ENCODE measurements at places on chromosomes 5 and 9.
A peak's percentile ranks its signal among the peaks of the same experiment; 100 is the strongest.

GRCh38 chr5:88183255-88183654, 85.4 kb downstream of the TMEM161B start:
- DNase-seq, result no peak

DNA sequence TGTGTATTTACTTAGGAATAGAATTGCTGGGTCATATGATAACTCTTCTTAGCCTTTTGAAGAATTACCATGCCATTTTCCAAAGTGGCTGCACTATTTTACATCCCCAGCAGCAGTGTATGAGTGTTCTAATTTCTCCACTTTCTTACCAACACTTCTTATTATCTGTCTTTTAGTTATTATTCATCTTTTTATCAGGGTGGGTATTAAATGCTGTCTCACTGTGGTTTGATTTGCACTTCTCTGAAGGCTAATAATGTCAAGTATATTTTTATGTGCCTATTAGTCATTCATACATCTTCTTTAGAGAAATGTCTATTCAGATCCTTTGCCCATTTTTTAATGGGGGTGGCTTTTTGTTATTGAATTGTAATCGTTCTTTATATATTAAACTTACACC, 36.8 kb downstream of the SLC1A3 start:
- no peak for DNase-seq

DNA sequence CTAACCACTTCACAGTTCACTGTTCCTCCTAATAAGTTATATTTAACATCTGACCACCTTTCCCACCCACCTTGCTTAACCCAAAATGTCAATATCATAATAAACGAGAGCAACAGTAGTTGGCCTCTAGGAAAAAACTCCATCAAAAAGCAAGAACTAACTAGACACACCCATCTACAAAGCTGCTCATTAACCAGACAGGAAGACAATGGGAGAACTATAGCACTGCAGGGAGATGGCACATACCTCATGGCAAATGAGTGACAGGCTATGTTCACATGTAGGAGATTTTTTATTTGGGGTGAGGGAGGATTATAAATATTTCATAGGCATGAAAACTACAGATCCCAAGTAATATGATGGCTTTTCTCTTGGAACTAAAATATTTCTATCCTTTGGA, 23.6 kb upstream of the CDK5RAP2 start:
- no peak for DNase-seq

- no peak for DNase-seq
Measured at GRCh38 chr5:15798006-15798405, 298.0 kb downstream of the FBXL7 start.

GRCh38 chr9:5326893-5327548, 12.7 kb downstream of the RLN1 start:
- DNase-seq, result no peak

DNA sequence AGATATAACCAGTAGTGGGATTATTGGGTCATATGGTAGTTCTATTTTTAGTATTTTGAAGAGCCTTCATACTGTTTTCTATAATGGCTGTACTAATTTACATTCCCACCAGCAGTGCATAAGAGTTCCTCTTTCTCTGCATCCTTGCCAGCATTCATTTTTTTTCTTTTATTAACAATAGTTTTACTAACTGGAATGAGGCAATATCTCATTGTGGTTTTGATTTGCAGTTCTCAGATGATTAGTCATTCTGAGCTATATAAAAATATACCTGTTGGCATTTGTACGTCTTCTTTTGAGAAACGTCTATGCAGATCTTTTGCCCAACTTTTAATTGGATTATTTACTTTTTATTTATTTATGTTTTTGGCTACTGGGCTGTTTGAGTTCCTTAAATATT, 1579.3 kb upstream of the CDH6 start:
- DNase-seq, result no peak

GRCh38 chr9:81874931-81875330, 53.3 kb upstream of the SPATA31D4 start:
- peak; percentile 75 for DNase-seq

- no peak for DNase-seq
Measured at GRCh38 chr5:172424111-172424490, 30.2 kb downstream of the SH3PXD2B start.

DNA sequence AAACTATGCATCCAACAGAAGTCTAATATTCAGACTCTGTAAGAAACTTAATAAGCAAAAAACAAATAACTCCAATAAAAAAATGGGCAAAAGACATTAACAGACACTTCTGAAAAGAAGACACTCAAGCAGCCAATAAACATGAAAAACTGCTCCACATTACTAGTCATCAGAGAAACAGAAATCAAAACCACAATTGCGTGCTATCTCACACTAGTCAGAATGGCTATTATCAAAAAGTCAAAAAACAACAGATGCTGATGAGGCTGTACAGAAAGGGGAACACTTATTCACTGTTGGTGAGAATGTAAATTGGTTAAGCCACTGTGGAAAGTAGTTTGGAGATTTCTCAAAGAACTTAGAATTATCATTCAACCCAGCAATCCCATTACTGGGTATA, 101.2 kb upstream of the TRIM32 start:
- DNase-seq, result no peak

DNA sequence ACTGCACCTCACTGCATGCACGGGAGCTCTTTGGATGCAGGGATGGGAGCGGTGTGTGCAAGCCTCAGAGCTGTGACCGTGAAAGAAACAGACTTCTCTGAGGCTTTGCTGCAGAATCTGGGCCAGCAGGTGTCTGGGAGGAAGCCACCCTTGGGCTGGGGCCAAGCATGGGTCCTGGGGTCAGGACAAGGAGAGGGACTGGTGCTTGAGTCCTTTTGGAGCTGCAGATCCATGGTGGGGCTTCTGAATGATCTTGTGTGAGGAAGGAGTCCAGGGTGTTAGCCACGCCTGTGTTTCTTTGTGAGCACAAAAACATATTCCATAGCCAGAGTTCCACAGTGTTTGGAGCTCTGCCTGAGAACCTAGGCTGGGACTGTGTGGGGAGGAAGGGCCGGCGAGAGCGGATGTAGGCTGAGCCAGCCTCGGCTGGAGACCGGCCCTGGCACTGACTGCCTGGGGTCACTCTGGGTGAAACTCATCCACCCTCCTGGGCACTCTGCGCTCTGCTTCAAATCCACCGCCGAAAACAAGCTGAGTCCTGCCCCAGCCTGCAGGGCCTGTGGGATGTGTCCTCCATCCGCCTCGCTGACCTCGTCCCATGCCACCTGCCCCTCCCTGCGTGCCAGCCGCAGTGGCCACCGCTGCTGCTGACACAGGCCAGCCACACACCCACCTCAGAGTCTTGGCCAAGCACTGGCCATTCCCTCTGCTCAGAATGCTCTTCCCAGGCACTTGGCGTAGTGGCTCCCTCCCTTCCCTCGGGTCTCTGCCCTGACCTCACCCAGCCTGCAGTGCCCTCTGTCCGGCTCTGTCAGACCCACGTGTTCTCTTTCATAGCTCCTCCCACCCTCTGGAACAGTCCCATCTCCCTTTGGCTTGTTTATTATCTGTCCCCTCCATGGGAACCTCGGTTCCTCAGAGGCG, 26.7 kb downstream of the ERGIC1 start:
- DNase-seq, result no peak

DNA sequence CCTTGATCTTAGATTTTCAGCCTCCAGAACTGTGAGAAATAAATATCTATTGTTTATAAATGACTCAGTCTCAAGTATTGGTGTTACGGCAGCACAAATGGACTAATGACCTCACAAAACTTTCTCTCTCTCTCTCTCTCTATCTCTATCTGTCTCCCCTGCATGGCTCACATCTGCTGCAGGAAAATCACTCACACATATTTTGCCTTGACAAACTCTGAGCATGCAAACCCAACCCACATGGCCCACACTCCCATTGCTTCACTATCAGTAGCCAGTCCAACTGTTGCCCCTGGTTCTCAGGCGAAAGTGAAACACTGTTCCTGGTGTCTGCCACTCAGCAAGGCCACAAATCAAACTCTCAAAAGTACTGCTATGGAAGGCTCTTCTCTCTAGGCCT, 66.4 kb upstream of the PIK3R1 start:
- DNase-seq, result peak; percentile 47

- no peak for DNase-seq
Measured at GRCh38 chr9:114112325-114112724, 13.2 kb upstream of the KIF12 start.

- DNase-seq, result no peak
Measured at GRCh38 chr9:130938652-130939404, at the start of gene FIBCD1. FIBCD1 (minus strand) TSS chr9:130939247; CDS start chr9:130938607, 640 bp downstream.

DNA sequence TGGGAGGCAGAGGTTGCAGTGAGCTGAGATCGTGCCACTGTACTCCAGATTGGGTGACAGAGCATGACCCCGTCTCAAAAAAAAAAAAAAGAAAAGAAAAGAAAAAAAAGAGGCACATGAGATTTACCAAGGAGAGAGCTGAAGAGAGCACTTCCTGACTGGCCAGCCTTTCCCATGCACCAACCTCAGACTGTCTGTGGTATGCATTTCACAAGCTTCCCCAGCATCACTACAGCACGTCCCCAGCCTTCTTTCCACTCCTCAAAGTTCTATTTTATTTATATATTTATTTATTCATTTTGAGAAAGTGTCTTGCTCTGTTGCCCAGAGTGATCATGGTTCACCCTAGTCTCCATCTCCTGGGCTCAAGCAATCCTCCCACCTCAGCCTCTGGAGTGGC, 13.6 kb upstream of the FUBP3 start:
- no peak for DNase-seq

GRCh38 chr5:38598994-38599617, 42.7 kb upstream of the LIFR start:
- DNase-seq, result peak; percentile 55

GRCh38 chr9:135985889-135986288, 24.7 kb upstream of the UBAC1 start:
- no peak for DNase-seq

- no peak for DNase-seq
Measured at GRCh38 chr9:5482194-5482593, 28.1 kb upstream of the PDCD1LG2 start.

DNA sequence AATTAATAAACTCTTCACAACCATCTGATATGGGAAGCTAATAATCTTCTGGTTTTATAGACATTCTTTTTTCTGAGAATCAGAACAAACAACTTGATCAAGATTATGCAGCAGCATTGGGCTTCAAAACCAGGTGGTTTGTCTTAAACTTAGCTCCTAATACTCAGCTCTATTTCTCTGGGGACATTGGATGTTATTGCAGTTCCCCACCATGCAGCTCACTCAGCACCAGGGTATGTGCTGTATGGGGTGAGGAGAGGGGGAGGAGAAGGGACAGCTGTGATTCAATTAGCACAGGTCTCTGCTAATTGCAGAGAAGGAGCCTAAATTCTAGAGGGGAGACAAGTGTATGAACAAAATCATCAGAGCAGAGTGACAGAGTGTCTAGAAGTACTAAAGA, 210.7 kb upstream of the TNC start:
- no peak for DNase-seq

DNA sequence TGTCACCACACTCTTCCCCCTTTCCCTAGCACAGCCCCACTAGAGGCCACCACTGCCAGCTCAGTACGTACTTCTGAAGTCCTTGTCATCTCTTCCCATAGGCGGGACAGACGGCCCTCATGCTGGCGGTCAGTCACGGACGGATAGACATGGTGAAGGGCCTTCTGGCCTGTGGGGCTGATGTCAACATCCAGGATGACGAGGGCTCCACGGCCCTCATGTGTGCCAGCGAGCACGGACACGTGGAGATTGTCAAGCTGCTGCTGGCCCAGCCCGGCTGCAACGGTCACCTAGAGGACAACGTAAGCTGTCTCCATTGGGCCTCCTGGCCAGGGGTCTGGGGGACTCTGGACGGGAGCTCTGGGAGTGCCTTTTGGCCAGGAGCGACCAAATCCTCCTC, 99.4 kb upstream of the DMRT1 start:
- DNase-seq, result no peak

- no peak for DNase-seq
Measured at GRCh38 chr9:125993466-125993865, 246.3 kb downstream of the PBX3 start.

DNA sequence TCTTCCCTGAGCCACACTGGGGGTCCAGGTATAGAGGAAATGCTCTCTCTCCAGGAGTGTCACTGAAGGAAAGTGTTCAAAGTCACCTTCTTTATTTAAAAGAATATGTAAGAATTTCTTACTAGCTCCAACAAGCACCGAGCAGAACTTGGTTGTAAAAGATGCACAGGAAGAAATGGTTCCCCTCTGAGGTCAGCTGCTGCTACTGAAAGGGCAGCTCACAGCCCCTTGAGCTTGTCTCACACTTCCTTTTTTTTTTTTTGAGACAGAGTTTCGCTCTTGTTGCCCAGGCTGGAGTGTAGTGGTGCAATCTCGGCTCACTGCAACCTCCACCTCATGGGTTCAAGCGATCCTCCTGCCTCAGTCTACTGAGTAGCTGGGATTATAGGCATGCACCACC, 77.2 kb downstream of the PRRT1B start:
- no peak for DNase-seq

GRCh38 chr5:141870228-141870627, 8.0 kb downstream of the PCDH1 start:
- DNase-seq, result no peak

DNA sequence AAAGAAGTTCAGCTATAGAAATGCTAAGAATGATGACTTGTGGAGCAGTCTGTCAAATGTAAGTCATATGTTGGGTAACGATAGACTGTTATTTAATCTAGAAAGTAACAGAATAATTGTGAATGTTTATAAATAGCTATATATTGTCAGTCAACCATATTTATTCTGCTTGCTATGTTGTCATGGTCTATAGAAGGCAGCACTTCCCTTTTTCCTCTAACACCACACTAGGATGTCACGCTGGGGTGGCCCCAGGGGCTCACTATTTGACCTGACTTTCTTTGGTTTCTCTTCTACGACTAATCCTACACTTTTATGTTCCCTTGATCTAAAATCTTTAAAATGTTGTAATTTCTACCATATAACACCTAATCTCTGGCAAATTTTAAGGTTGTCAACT, 20.5 kb downstream of the ERAP2 start:
- no peak for DNase-seq

GRCh38 chr5:73835726-73836125, 209.7 kb downstream of the ARHGEF28 start:
- no peak for DNase-seq
